ENCODE measurements at places on chromosomes 1 and 21.

DNA sequence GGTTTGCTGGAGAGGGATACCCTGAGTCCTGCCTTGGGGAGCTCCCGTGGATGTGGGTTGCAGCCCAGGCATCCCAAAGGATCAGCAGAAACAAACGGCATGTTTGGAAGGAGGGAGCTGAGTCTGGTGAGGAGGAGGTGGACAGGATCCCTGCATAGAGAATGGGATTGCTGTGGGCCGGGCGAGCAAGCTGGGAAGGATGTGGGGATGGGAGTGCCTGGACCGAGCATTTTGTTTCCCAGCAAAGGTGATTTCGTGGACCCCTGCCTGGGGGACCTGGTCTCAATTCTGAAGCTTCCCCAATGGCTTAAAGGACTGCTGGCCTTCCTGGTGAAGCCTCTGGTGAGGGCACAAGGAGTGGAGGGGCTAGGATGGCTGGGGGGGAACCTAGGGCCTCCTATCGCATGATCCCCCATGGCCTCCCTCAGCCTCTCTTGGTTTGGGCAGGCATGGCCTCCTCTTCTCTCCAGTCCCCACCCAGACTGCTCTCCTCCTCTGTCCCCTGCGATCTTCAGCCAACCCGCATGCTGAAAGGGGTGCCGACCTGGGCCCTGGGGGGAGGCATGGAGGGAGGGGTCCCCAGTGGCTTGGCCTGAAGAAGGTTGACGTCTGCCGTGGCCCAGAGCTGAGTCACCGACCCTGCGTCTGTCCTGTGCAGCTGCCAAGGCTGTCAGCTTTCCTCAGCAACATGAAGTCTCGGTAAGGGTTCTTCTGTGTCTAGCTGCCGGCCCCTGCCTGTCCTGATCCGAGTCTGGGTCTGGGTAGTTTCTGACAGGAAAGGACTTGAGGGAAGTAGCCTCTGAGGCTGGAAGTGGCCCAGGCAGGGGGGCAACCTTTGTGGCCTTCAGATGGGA lies 16.3 kb downstream of the FAAH start:
- H3K27ac ChIP-seq = no peak overlapping the region
- H3K36me3 ChIP-seq = peaks cover 3% of the 10 kb centered on the region
- peaks cover 2% of the 10 kb centered on the region for H3K27me3 ChIP-seq

GRCh38 chr1:113818578-113818977 lies 6.3 kb upstream of the RSBN1 start:
- no peak for DNase-seq
- H3K36me3 ChIP-seq = peaks cover 10% of the 10 kb centered on the region
- H3K4me3 ChIP-seq = no peak overlapping the region
- no peak overlapping the region for H3K27ac ChIP-seq

- H3K4me3 ChIP-seq = peak overlapping the region; percentile 60
- peaks cover 35% of the 10 kb centered on the region for H3K4me1 ChIP-seq
- H3K36me3 ChIP-seq = no peaks in the 10 kb centered on the region
- DNase-seq = no peak
Measured at GRCh38 chr1:41720861-41721410, 197.8 kb downstream of the HIVEP3 start.

DNA sequence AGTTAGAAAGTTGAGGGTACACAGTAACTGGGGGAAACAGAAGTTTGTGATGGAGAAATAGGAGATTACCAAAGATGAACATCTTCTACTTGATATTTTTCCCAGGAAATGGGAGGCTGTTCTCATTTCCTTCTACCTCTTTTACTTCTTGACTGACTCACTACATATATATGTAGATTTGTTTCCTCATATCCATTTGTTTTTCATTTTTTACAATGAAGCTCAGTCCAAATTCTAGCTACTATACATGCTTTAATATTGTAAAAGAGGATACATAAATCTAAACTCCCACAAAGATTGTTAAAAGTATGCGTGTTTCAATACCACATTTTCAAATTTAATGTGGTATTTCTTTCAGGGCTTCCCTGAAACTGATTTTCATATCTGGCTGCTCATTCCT lies 366.6 kb upstream of the NCAM2 start:
- no peak overlapping the region for H3K4me3 ChIP-seq
- no peak for DNase-seq
- H3K36me3 ChIP-seq = no peaks in the 10 kb centered on the region
- H3K27ac ChIP-seq = no peak overlapping the region
- H3K27me3 ChIP-seq = no peaks in the 10 kb centered on the region
- H3K4me1 ChIP-seq = no peaks in the 10 kb centered on the region

DNA sequence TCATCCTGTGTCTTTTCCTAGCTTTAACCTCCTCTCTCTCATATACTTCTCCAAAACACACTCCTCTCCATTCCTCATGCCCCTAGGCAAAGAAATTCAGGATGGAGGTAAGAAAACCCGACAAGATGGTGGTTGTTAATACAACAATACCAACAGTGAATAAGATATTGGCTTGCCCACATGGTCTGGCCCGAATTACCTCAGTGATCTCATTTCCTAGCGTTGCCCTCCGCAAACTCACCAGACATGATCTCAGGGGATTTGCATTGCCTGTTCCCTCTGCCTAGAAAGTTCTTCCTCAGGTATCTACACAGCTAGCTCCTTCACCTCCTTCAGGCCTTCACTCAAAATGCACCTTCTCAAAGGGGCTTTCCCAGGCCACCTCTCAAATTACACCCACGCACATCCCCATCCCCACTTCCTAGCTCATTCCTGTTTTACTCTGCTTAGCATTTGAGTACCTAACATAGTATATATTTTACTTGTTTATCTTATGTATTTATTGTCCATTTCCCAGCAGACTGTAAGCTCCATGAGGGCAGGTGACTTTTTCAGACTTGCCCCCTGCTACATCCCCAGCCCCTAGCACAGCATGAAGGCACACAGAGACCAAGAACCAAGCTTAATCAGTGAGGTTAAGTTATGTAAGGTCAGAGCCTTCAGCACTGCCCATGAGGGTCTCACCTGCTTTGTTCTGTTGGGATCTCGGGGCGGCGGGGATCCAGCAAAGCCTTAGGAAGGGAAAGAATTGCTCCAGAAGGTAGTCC lies 10.2 kb upstream of the UBR4 start:
- H3K27me3 ChIP-seq = no peaks in the 10 kb centered on the region
- peaks cover 8% of the 10 kb centered on the region for H3K4me1 ChIP-seq
- no peak for DNase-seq
- no peak overlapping the region for H3K4me3 ChIP-seq
- H3K36me3 ChIP-seq = peaks cover 39% of the 10 kb centered on the region

GRCh38 chr21:38733972-38734546 lies 71.7 kb upstream of the ETS2 start:
- peak overlapping the region; percentile 63 for H3K4me3 ChIP-seq
- H3K27me3 ChIP-seq = peaks cover 15% of the 10 kb centered on the region
- no peaks in the 10 kb centered on the region for H3K36me3 ChIP-seq
- peaks cover 8% of the 10 kb centered on the region for H3K4me1 ChIP-seq

- no peaks in the 10 kb centered on the region for H3K36me3 ChIP-seq
- H3K4me1 ChIP-seq = peaks cover 6% of the 10 kb centered on the region
- H3K27me3 ChIP-seq = peaks cover 4% of the 10 kb centered on the region
- no peak for DNase-seq
Measured at GRCh38 chr1:236502972-236503639, 20.7 kb upstream of the LGALS8 start.
